Ovary (tissue), 10 donors: ENCODE measurements at places on chromosomes 4 and X. TPM values are rescaled to one million over a fixed set of nuclear protein-coding genes. Genes with fewer than 3 reads are reported as not detected.

GRCh38 chr4:12644261-12644660 lies 839.9 kb downstream of the RAB28 start:
- no peak for DNase-seq

- no peak for DNase-seq
Observed at GRCh38 chrX:4627414-4627813, 914.0 kb upstream of the PRKX start.

GRCh38 chr4:105057370-105058105 lies 89.1 kb upstream of the TET2 start:
- DNase-seq = no peak

PCDH11X gene
- 1.5 TPM for polyA plus RNA-seq

GRCh38 chrX:34144246-34144645 lies 12.1 kb upstream of the FAM47A start:
- DNase-seq = no peak

DNA sequence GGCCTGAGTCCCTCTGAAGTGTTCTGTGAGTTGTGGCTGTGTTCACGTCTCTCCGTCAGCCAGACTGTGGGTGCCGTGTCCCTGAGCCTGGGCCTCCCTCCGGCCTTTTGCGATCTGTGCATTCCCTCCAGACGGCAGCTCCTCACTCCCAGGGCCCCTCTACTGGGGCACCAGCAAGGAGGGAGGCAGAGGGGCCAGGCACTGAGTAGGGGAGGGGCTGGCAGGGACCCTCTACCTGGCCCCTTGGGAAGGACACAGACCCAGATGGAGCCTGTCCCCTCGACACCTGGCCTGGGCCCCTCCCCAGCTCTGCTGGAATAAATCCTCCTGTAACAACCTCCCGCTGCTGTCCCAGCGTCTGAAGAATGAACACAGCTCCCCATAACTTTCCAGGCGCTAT lies 110.0 kb upstream of the NKX1-1 start:
- no peak for DNase-seq

DNA sequence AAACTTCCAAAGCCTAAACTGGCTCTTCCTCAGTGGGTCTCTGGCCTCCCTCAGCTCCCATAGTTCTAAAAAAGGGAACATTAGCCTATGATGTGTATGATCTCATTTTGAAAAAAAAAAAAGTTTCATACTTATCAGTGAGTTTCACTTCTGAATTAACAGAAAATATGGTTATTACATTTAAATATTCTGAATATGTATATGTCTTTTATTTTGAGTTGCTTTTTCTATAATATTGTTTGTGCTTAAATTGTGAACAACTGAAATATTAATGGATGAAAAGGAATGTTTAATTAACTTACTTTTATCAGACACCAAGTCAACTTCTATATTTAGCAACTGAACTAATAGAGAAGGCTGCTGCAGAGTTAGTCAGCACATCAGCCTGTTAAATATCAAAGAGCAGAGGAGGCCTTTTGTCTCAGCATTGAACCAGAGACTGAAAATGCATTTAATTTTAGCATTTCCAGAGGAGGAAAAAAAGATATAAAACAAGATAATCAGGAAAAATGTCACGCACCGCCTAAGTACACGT lies 20.4 kb upstream of the FHL1 start:
- no peak for DNase-seq
